ENCODE measurements at places on chromosomes 12 and 14.

GRCh38 chr14:69997849-69998248 is 118.6 kb downstream of the SMOC1 start:
- no peak for DNase-seq

DNA sequence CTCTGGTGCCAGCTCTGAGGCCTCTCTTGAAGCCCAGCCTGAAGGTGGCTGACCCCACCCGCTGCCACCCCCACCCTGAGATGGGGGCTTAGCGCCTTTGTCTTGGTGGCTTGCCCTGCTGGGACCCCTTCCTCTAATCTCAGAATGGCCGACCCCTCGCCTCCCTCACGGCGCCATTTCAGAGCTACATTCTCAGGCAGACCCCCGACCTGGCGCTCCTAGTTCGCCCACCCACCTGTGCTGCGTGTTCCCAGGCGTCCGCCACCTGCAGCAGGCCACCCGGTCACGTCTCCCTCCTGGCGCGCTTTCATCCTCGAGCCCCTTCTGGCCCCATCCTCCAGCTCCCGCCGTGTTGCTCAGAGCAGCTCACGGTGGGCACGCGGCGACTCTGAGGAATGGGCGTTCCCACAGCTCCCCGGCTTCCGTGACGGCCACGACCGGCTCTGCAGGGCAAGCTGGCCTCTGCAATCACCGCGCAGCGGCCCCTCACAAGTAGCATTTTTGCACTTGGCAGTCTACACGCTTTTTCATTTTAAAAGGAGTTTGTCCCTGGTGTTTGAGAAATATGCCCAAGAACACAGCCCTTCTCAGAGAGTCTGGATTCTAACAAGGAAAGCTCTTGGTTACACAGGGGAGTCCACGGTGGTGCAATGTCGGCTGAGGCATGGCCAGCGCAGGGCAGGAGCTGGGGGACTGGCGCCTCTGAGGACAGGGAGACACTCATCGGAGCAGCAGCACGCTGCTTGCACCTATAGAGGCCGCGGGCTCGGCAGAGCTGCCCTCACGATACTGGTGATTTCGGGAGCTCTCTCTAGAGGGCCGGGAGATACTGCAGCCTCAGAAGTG is 105.7 kb upstream of the C14orf180 start:
- no peak for DNase-seq

GRCh38 chr12:54936736-54937135 is 47.8 kb downstream of the TESPA1 start:
- no peak for DNase-seq

- DNase-seq = no peak
These were observed 509.1 kb downstream of the PCNX1 start for GRCh38 chr14:71416392-71416791.

GRCh38 chr12:848882-849527 is 96.6 kb downstream of the WNK1 start:
- DNase-seq = no peak

DNA sequence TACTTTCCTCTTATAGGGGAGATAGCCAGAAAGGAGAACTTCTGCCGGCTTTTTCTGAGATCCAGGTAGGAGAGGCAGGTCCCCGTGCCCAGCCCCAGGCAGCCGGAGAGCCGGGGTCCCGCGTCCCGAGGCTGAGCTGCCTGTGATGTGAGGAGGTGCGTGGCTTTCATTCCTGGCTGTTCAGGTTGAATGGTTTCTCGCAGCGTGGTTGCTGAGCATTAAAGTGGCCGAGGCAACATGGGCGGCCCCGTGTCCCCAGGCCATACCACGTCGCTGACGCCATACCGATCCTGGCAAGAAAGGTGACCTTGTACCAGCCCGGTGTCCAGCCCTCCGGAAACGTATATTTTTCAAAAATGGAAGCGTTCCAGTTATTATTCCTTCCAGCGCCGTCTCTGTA is 116.7 kb upstream of the MYL2 start:
- DNase-seq = no peak

DNA sequence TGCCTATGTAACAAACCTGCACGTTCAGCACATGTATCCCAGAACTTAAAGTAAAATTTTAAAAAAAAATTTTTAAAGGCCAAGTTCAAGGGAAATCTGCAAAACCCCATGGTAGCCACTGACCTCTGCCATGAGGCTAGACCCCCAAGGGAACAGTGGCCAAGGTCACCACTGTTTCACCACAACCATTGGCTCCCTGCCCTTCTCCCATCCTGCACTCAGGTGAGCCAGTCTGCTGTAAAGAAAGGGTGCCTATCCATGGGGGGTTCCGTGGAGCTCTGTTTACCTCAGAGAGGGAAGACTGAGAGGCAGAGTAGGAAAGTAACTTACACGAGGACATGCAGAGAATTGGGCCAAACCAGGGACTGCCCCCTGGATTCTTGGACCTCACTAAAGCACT is 38.6 kb downstream of the VWF start:
- DNase-seq = no peak

- peak; percentile 63 for DNase-seq
These were observed 21.3 kb downstream of the TBX3 start for GRCh38 chr12:114662512-114663177.

DNA sequence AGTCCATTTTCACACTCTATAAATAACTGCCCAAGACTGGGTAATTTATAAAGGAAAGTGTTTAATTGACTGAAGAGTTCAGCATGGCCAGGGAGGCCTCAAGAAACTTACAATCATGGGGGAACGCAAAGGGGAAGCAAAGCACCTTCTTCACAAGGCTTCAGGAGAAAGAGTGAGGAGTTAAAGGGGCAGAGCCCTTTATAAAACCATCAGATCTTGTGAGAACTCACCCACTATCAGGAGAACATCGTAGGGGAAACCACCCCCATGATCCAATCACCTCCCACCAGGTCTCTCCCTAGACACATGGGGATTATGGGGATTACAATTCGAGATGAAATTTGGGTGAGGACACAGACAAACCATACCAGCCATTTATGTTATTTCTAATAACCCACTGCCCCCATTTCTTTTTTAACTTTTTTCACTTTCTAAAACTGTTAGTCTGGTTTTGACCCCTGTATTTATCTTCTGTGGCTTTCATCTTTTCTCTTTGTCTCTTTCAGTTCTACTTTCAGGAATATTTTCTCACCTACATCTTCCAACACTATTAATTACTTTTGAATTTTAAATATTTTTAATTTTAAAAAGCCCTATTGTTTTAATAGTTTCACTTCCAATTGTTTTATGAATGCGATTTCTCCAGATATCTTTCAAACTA is 44.5 kb downstream of the WDR89 start:
- no peak for DNase-seq

- no peak for DNase-seq
These were observed 7.9 kb downstream of the CCDC85C start for GRCh38 chr14:99596071-99596627.

DNA sequence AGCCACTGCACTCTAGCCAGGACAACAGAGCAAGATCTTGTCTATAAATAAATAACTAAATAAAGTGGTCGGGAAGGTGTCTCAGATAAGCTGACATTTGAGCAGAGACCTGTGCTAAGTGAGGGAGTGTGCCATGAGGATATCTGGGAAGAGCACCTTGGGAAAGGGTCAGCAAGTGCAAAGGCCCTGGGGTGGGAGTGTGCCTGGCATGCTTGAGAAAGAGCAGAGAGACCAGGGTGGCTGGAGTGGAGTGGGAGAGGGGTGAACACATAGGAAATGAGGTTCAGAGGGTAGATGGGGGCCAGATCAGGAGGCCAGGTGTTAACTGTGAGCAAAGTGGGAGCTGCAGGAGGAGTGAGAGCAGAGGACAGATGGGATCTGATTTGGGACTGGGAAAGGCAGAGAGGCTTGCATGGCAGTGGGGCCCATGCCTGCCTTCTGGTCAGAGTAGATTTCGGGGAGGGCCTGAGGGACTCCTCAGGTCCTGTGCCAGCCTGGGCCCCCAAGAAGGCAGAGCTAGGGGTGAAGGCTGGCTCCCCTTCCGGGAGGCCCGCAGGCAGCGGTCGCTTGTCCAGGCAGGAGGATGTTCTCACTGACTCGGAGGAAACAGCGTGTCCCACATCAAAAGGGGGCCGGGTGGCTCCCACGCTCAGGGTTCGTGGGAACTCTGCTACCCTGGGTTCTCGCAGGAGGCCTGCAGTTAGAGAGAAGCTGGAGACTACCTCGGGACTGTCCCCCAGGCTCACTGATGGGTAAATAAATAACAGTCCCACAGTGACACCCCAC is 32.6 kb downstream of the DTX1 start:
- DNase-seq = no peak

GRCh38 chr12:119775246-119775895 is 101.7 kb downstream of the CIT start:
- DNase-seq = no peak

DNA sequence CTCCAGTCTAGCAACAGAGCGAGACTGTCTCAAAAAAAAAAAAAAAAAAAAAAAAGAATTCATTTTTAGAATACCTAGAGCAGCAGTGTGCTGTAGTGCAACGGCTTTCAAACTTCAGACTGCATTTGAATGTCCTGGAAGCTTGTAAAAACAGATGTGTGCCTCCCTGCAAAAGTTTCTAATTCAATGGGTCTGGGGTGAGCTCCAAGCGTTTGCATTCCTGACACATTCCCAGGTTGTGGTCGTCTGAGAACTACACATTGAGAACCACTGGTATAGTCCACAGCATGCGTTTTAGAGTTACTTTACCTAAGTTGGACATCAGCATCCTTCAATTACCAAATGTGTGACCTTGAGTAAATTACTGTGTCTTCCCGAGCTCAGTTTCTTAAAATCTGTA is 816.8 kb downstream of the NRXN3 start:
- DNase-seq = no peak

DNA sequence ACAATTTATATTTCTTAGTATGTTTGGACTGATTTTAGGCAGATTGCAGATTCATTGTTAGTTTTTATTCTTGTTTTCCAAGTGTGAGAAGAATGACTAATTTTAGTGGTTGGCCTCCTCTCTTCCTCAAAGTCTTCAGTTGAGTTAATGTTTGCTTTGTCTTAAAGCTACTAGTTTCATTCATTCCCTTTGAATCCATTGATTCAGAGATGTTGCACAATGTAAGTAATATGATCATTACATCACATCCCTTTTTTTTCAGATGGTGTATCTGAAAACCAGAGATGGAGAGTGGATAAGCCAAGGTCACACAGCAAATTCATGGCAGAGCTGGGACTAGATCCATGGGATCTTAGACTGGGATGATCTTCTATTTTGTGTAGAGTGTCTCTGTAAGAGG is 577.5 kb downstream of the BCL11B start:
- no peak for DNase-seq

DNA sequence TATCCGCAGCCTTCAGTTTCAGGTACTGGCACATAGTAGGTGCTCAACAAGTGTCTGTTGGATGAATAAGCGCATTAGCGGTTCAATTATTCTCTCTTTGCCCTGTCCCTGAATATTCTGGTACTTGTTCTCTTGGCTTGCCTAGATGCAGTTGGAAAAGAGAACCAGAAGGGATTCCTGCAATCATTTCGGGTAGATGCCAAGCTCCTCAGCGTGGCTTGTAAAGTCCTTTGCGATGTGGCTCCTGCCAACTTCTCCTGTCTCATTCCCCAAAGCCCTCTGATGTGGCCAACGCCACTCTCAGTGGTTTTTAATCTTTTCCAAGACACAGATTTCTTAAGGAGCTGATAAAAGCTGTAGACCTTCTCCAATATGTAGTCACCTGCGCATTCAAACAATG is 230.3 kb downstream of the SUDS3 start:
- DNase-seq = no peak

GRCh38 chr12:106142591-106143261 is 4.0 kb upstream of the NUAK1 start:
- DNase-seq = no peak

DNA sequence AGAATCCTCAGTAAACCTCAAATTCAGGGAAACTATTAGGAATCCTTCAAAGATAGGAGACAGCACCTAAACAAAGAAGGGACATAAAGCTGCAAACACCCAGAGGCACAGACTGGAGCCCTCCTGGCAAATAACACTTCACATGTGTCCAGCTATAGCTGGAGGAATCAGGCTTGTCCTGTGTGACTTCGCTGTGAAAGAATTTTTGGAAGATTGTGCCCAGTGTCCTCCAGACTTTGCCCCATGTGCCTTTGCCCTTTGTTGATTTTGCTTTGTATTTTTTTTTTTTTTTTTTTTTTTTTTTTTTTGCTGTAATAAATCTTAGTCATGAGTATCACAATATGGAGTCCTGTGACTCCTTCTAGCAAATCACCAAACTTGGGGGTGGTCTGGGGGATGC is 136.8 kb downstream of the KCNH5 start:
- DNase-seq = no peak

- no peak for DNase-seq
These were observed at the start of gene CMA1 for GRCh38 chr14:24508155-24508840. Gene CMA1, minus strand, starts transcription at chr14:24508265. Its CDS starts 30 bp downstream, at chr14:24508235.

GRCh38 chr12:55548756-55549155 is 646 bp upstream of the OR6C4 start:
- no peak for DNase-seq

DNA sequence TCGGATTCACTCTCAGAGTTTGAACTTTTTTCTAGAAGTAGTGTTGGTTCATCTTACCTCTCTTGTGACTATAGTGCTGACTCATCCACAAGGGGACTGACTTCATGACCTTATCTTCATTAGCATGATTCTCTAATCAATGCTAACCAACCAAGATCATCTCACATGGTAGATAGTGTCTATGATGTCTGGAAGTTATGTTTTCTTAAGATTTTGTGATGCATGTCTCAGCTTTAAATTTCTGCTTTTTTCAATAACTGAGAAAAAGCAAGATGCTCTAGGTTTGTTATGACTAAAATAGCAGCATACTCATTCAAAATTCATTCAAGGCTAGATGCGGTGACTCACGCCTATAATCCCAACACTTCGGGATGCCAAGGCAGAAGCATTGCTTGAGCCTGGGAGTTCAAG is 12.3 kb upstream of the SLC35E3 start:
- DNase-seq = no peak

GRCh38 chr12:127240249-127240929 is 1026.6 kb upstream of the TMEM132C start:
- DNase-seq = no peak

DNA sequence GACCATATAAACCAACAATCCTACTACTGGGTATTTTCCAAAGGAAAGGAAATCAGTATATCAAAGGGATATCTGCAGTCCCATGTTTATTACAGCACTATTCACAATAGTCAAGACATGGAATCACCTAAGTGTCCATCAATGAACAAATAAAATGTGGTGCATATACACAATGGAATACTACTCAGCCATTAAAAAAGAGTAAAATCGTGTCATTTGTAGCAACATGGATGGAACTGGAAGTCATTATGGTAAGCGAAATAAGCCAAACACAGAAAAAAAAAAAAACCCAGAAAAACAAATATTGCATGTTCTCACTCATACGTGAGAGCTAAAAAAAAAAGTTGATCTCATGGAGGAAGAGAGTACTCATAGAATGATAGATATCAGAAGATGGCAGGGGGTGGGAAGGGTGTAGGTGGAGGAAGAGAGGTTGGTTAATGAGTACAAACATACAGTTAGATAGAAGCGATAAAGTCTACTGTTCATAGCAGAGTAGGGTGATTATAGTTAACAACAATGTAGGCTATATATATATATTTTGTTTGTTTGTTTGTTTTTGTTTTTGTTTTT is 49.3 kb downstream of the BCAT1 start:
- no peak for DNase-seq

- peak; percentile 88 for DNase-seq
These were observed 1183.7 kb upstream of the TMEM132C start for GRCh38 chr12:127083008-127083949.

GRCh38 chr14:95619785-95620417 is 66.3 kb upstream of the TCL1B start:
- peak; percentile 10 for DNase-seq

- DNase-seq = no peak
These were observed 43.2 kb downstream of the KRT80 start for GRCh38 chr12:52148464-52149181.
